Activated CD8-positive, alpha-beta memory T cell treated with anti-CD3 and anti-CD28 coated beads, Interleukin-2, amount 50 U/mL, for 4 hours (primary cell): ENCODE measurements at places on chromosomes 13 and 19.
A peak's percentile ranks its signal among the peaks of the same experiment; 100 is the strongest.

DNA sequence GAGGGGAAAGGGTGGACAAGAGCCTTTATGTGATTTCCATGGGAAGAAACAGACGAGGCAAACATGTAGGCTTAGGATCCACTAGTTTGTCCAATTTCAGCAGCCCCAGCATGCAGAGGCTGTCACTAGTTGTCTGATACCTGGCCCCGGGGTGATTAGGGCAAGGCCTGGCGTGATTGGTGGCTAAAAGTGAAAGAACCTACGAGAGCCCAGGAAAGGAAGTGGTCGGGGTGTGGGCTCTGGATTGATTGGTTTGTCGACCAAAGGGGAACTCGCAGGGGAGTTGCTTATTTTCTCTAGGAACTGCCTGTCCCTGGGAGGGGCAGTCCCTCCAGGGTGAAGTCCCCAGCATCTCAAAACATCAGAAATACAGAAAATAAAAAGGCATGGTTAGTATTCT is 64.2 kb upstream of the UQCRFS1 start:
- peak; percentile 37 for DNase-seq

DNA sequence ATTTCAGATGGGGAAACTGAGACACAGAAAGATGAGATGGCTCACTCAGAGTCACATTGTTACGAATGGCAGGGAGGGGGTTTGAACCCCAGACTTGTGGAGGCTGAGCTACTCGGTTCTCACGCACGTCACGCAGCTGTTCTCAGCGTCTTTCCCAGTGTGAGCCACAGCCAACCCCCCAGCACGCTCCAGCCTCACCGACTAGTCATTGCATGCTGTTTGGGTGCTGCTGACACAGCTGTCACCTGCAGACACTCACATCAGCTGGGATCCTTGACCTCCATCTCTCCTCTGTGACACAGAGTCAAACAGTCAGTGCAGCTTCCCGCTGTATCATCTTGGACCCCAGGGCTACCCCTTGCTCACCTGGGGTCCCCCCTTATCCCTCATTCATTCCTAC is 2.4 kb upstream of the NCAN start:
- DNase-seq, result no peak

DNA sequence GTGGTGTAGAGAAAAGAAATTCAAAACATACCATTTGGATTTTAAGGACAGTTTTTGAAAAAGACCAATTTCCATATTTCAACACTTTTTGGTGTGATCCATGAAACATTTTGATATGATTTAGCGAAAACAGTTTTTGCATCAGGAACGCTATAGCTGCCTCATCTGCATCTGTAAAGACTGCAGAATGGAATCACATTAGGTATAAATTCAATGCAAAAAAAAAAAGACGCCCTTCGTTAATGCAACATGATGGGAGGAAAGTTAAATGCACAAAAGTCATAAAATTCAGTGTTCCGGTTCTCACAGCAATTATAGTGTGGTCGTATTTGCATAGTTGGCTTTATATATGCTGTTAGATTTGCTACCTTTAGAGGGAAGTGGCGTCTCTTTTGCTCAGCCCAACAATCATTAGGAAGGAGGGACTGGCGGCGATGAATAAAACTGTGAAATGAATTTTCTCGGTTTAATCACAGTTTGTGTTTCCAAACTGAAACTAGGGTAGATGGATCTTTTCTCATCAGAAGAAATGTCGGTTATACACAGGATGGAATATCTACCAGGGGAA is 215.7 kb downstream of the TEX29 start:
- DNase-seq, result no peak

DNA sequence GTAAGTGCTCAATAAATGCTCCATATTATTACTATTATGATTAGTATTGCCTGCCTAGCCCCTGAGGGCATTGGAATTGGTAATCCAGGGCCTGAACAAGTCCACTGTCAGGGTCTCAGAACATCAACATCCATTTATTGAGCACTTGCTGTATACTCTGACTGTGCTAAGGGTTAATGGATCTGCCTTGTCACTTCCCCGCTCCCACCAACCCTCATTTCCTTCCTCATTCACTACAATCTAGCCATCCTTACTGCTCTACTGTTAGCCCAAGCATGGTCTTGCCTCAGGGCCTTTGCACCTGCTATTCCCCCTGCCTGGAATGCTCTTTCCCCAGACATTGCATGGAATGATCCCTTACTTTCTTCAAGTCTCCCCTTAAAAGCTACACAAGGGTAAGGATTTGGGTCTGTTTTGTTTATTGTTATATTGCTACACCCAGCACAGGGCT is 12.7 kb upstream of the ANGPTL8 start:
- no peak for DNase-seq

DNA sequence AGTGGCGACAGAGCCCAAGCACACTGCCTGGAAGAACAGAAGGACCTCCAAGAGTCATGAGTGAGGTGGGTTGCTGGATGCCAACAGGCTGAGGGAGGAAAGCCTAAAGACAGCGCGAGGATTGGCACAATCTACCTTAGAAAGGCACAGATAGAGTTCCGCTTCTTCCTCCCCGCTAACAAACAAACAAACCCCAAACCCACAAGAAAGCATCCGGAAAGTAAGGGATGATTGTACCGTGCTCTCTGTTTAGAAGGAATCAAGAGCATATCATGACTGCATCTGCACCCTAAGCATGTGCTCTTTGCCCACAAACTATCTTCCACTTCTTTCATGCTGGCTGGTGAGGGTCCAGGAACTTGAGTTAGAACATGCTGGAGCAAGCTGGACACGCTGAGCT is 233.0 kb upstream of the KLF12 start:
- no peak for DNase-seq

GRCh38 chr13:59750860-59751259 is 412.9 kb downstream of the DIAPH3 start:
- DNase-seq, result no peak

DNA sequence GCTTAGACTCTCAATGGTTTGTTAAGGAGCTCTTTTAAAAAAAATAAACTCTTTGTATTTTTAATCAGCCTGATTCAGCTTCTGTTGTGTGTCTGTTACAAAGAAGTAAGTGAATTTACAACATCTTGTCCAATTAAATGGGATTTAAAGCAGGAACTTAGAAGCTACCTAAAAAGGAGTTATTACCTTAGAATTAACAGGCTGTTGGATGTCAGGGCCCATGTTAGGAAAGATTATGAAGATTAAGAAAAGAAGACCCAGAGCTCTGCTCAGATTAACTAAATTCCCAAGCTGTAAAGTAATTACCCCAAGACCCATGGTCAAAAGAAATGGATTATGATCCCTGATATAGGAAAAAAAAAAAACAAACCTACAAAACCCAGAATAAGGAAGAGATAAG is 44.1 kb upstream of the ZNF780A start:
- no peak for DNase-seq

DNA sequence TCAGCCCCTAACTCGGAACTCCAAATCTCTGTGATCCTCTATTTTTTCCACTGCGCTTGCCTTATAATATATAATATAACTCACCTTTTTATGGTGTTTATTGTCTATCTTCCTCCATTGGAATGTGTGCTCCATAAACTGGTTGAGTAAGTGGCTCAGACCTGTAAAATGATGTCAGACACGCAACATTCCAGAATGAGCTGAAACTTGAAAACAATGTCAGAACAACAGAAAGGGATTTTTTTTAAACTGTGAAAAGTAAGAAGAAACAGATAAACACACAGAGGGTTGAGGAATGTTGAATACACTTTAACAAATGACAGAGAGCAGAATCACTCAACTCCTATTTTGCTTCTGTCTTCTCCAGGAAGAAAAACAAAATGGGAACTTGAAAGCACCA is 19.1 kb upstream of the FAM216B start:
- DNase-seq, result no peak

DNA sequence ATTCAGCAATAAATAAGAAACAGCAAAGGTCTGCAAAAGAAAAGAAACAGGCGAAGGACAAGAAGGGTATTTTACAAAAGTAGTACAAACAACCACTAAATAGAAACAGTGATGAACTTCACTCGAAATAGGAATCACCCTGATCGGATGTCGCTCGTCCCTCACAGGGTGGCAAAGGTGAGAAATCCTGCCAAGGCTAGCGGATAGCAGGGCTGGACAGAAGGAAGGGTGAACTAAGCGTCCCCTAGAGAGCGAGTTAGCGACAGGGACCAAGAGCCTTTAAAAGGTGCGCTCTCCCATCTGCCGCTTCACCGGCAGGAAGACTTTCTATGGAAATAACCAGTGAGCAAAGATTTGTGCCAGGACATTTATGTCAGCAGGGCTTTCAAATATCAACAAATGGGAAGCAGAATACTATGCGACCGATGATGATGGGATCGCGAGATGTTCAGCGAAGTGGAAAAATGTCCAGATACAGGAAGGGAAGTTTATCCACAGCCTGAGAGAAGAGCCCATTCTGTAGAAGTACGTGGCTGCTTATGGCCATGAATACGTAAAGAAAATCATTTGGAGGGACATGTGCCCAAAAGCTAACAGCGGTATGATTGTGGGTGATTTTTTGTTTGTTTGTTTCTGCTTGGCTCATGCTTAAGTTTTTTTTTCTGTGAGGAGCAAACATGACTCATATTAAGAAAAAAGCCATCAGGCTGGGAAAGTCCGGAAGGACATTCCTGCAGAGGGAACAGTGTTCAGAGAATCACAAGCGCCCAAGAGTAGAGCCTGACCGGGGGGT is 18.9 kb downstream of the ELAVL1 start:
- no peak for DNase-seq

DNA sequence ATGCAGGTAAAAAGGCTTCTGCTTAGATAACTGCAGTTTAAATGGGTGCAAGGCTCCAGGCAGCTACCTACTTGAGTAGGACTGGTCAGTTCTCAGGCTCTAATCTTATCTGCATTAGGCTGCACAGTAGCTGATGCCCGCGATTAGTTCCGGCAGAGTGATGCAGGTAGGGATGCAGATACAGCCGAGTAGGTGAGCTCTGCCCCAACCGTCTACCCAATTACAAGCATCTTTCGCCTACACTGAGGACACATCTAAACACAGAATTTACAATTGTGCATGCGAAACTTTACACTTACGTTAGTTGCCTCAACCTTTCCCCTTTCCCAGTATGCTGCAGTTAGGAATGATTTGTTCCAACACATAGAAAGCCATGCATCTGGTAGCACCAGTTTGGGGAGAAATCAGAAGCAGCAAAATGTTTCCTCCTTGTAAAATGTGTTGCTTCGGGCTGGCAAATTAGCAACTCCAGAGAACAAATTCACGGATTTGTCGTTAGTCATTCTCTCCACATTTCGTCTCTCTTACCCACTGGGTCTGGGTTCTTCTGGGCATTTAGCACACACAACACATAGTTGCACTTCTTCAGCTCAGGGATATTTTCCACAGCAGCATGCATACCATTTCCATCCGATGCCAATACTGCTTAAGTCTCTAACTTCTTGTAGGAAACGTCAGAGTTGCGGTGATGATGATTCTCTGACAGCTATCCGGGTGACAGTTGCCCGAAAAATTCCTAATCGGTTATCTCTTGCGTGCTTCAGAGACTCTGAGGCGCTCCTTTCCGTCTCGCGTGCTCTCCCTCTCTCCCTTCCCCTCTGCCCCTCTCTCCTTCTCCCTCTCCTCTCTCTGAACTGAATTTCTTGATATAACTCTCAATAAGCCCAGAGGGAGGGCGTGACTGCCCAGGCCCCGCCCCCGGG is at the start of gene PCDH9:
TSS of gene PCDH9 (minus strand) at position 856 of the 923 bp plus-strand sequence. CDS start 1,896 bp downstream, outside the sequence.
- DNase-seq, result no peak

GRCh38 chr13:113787694-113788093 is 28.7 kb downstream of the TMEM255B start:
- peak; percentile 1 for DNase-seq
